ENCODE measurements at places on chromosomes 13 and 19.

DNA sequence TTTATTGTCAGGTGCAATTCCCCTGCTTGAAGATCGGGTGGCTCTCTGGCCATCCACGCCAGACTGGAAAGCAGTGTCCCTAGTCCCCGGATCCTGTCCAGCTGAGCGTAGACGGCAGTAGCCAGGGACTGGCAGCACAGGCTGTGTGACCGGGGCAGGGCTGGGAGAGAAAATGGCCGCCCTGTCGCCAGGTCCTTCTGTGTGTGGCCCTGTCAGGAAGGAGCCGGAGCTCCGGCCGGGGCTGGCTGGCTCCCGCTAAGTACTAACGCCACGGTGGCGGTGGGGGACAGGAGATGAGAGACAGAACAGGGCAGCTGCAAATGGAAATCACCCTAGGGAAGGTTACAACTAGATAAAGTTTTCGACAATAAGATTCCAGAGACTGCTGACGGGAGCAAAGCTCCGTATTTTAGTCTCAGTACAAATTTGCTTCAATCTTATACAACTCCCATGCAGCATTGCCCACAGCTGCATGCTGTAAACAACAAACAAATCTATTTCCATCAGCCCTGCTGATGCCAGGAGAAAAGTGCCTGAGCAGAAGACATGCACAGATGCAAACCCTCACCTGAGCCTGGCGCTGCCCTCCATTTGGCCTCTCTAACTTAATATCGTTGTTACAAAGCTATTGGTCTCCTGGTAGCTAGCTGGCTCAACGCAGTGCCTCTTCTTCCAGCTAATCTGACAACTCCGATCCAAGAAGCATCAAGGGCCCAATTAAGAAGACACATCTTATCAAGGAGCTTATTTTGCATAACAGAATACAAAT lies 253.0 kb downstream of the TSHZ3 start:
- DNase-seq, result no peak

DNA sequence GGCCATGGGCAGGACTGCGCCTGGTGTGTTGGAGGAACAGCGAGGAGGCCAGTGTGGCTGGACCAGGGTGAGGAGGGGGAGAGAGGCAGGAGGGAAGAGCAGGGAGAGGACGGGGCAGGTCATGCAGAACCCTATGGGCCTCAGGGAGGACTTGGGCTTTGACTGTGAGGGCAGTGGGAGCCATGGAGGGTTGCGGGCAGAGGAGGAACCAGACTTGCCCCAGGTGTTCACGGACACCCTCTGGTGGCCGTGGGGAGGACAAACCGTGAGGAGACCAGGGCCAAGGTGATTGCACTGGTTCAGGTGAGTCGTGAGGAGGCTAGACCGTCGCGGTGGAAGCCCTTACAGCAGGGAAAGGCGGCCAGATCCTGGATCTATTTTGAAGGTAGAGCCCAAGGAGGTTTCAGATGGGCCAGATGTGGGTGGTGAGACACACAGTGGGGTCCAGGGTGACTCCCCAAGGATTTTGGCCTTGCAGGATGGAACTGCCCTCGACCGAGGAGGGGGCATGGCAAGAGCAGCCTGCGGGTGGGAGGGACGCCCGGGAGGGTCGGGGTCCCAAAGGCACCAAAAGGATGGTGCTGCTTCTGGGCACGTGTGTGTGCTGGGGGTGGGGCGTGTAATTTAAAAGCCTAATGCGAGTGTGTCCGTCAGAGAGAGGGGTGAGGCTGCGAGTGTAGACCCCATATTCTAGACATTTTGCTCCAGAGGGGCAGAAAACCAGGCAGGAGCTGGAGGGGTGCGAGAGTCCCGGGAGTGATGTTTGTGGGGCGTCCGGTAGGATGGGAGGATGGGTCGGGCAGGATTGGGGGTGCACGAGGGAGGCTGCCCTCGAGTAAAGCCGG lies 2.7 kb upstream of the REXO1 start:
- DNase-seq, result no peak

- DNase-seq, result no peak
These were observed 12.2 kb downstream of the PRKCSH start for GRCh38 chr19:11447347-11448262.

DNA sequence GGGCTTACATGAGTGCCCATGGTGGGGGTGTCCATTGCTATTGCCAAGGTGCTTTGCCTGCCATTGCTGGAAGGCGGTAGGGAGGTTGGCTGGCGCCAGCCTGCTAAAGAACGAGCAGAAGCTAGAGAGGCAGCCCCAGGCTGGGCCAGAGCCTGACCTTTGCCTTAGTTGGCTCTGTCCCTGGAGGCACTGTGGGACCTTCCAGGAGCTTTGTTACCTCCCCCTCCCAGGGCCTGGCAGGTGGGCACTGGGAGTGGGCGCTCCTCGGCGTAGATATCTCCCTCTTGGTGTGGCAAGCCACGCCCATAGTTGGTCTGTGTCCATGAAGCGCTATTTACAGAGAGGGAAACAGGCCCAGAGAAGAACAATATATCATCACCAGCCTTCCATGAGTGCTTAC lies 2.3 kb upstream of the SLC25A42 start:
- DNase-seq, result peak; percentile 46

- no peak for DNase-seq
These were observed 1.2 kb downstream of the MED26 start for GRCh38 chr19:16626796-16627192.

DNA sequence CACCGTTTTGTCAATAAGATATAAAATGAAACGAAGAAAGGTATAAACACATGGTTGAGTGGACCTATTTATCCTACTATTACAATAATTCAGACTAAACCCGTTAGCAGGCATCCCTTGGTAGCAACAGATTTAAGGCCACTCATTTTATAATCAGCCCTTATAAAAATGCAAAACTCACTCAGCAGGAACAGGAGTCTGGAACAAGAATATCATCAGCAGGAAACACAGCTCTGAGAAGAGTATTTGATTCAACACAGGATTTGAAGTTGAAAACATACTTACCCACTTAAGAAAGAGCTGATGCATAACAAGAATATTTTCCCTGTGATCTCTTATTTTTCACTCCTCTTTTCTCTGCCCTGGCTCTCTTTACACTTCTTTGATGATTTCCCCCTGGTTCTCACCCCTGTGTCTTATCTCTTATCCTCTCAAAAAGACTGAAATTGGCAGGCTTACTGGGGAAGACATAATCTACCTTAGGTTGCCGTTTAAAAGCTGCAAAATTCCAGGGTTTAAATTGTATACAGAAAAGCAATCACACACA lies 1722.7 kb downstream of the SLITRK5 start:
- DNase-seq, result peak; percentile 71

- no peak for DNase-seq
These were observed 2.0 kb upstream of the LENG9 start for GRCh38 chr19:54465426-54466109.

- DNase-seq, result no peak
These were observed 43.9 kb upstream of the TSC22D1 start for GRCh38 chr13:44620057-44620456.

DNA sequence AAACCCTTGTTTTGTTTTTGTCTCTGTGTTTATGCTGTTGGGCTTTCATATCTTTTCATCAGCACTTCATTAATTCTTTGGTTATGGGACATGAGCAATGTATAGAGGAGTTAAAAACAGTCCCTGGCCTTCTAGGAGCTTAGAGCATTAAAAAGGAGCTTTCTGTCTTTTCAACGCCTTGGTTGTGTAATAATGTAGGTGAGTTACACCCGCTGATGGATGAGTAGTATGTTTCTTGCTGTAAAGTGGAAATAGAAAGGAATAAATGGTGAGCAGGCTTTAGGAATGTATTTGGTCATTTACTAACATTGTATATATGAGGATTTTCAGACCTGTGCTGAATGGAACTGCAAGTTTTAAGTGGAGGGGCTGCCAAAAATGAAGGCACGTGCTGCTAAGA lies 121.5 kb upstream of the RNF113B start:
- no peak for DNase-seq

DNA sequence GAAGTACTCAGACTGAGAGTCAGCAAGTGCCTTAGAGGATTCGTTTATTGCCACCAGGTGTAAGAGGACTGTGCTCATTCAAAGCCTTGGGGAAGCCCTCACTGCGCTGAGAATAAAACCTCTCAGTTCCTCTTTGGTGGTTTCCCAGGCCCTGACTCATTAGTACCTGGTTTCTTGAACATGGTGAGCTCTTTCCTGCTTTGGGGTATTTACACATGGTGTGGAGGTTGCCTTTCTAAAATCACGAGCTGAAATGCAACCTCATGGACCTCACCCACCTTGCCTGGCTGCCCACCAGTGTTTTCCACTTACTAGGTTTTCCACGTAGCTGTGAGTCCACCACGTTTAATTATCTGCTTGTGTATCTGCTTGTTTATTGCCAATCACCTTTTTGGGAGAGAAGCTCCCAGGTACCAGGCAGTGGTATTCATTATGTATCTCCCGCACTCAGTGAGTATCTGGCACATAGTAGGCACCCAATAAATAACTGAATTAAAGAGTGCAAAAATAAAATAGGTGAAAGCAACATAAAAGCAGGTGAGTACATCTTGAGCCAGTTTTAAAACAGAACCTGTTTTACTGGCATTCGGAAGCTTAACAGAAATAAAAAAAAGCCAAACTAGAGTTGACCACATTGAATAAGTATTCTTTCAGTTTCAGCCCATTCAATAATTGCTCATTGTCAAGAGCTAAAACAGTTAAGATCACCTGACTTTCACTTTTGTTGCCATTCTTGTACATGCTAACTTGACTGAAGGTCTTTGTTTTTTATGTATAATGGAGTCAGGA lies 533.0 kb downstream of the MYO16 start:
- no peak for DNase-seq

GRCh38 chr13:23992781-23993679 lies 95.7 kb upstream of the C1QTNF9B start:
- no peak for DNase-seq

- DNase-seq, result no peak
These were observed 209.2 kb downstream of the KCTD12 start for GRCh38 chr13:76677043-76677442.

- DNase-seq, result no peak
These were observed 546.6 kb downstream of the DACH1 start for GRCh38 chr13:71320452-71320851.

GRCh38 chr13:112916296-112916695 lies 52.7 kb upstream of the MCF2L start:
- no peak for DNase-seq

DNA sequence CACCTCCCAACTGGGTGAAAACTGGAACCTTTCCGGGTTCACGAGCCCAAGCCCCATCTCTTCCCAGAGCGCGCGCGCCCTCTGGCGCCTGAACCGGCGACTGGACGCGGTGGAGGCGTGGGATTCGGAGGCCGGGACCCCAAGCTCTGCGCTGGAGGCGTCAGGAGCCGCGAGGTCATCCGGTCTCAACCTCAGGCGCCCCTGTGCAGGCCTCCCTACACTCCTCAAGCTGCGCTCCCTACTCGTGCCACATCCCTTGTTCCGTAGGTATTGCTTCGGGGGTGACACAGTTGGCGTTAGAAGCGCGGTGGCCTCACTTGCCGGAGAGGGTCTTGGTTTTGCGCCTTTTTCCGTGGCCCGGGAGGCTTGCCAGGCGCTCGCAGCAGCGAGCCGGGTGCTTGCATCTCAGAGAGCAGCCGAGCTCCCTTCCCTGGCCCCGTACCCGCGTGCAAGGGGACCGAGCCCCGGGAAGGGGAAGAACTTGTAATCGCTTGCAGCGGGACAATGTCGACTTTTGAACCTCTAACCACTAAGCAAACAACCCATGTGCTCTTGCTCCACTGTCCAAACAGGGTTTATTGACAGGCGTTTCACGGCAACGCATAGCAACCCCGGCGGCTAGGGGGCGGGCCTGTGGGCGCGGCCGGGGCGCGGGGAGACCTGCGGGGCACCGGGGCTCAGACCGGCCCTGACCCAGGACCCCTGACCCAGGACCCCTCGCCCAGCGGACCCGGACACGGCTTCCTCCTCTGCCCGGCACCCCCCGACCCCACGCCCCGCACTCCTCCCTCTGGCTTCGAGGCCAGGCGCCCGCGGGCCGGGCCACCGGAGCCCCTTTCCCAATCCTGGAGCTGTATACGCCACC lies 8.5 kb downstream of the CDX2 start:
- no peak for DNase-seq

GRCh38 chr19:10701955-10702525 lies 801 bp downstream of the QTRT1 start:
- DNase-seq, result no peak

GRCh38 chr19:31838163-31838815 lies 489.1 kb upstream of the TSHZ3 start:
- DNase-seq, result no peak
